Coronary artery (tissue), 2 donors: ENCODE measurements at places on chromosomes 2 and 18.

DNA sequence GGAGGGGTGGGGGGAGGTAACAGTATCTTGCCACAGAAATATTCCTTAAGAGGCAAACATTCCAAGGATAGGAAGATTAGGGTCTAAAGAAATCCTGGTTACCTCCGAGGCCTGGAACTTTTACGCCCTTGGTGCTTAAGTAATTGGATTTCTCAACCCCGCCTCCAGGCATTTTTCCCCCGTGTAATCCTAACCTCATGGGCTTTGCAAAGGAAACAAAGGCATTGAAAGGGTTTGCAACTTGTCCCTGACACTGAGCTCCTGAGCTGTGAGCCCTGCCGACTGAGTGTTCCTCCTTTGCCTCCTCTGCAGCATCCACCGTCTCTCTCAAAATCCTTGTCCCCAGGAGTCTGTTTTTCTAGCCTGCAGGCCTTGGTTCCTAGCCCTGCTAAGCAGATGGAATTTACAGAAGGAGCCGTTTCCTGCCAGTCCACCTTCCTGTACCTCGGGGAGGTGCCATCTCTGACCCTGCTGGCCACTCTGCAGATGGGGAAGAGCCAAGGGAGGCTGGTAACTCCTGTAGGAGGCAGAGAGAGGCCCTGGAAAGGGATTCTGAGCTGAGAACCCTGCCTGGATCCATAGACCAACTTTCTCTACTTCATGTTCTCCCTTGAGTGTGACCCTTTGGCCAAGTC lies 24.2 kb downstream of the TET3 start:
- peak; percentile 45 for DNase-seq

GRCh38 chr18:13672657-13673056 lies 53.7 kb downstream of the FAM210A start:
- no peak for DNase-seq

GRCh38 chr2:120912101-120912985 lies 176.7 kb downstream of the GLI2 start:
- DNase-seq = peak; percentile 84

- DNase-seq = no peak
Measured at GRCh38 chr2:235324324-235324723, 169.5 kb upstream of the AGAP1 start.

GRCh38 chr18:33875029-33875565 lies 297.1 kb downstream of the ASXL3 start:
- no peak for DNase-seq

DNA sequence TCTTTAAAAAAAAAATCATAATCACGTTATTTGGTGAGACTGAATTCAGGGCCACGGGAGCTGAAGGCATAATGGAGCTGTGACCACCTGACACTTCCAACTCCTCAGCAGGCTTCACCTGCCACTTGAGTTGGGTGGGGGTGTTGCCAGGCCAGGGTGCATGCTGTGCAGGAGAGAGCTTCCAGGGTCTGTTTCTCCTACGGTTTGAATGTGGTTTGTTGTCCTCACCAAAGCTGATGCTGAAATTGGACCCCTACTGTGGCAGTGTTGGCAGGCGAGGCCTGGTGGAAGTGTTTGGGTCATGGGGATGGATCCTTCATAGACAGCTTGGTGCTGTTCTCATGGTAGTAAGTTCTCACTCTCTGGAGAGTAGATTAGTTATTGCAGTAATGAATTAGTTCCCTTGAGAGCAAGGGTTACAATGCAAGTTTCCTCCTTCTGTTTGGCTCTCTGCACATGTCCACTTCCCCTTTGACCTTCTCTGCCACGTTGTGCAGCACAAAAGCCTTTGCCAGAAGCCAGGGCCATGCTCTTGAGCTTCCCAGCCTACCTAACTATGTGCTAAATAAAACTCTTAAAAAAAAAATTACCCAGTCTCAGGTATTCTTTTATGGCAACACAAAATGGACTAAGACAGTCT lies 38.3 kb upstream of the ANKRD44 start:
- no peak for DNase-seq

GRCh38 chr18:78804206-78805030 lies 175.2 kb upstream of the SALL3 start:
- no peak for DNase-seq

GRCh38 chr2:127187831-127188230 lies 32.3 kb downstream of the CYP27C1 start:
- DNase-seq = peak; percentile 45

DNA sequence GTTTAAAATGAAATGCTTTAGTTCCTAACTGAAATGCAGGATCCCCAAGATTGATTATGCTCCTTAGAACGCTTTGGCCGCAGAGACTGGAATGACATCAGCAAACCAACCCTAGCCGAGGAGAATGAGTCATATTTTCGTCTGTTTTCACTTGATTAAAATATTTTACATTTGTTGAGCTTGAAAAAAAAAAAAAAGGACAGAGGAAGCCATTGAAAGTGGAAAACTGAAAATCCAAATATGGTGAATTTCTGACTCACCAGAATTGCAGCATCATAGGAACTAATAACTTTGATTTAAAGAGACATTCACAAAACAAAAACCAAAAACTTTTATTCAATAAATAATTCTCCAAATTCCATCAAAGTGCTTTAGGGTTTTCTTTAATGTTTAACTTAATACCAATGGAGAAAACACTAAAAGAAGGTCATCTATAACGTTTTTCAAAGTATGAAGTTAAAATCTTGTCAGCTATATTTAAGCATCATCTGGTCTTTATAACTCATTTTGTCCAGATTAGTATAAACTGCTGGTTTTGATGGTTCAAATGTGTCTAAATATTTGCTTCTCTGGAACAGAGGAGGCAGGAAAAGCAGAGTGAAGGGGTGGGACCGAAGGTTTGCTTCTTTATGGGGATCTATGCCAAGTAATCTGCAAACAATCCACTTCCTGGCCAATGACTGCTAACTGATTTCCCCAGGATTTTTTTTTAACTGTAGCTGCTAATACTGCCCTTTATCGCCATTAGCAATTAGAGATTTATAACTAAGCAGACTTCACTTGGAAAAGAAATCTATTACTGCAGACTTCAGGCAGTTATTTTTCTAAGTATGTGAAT lies 30.9 kb upstream of the COL5A2 start:
- DNase-seq = peak; percentile 76

DNA sequence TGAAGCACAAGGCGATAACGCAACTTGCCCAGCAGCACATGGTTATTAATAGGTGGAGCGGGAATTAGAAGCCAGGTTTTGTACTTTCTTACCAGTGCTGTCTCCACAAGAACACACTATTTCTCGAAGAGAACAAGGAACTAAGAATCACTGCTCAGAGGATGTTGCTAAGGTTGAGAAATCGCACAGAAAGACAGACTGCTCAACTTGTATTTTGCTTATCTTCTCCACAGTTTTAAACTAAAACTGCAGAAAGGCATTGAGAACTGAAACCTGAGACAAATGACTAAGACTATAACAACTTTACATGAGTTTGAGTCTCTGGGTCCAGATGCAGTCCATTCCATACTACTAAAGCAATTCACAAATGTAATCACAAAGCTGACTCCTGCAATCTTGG lies 6.2 kb downstream of the PRKD3 start:
- no peak for DNase-seq

GRCh38 chr18:42536442-42536841 lies 579.0 kb downstream of the RIT2 start:
- DNase-seq = no peak

DNA sequence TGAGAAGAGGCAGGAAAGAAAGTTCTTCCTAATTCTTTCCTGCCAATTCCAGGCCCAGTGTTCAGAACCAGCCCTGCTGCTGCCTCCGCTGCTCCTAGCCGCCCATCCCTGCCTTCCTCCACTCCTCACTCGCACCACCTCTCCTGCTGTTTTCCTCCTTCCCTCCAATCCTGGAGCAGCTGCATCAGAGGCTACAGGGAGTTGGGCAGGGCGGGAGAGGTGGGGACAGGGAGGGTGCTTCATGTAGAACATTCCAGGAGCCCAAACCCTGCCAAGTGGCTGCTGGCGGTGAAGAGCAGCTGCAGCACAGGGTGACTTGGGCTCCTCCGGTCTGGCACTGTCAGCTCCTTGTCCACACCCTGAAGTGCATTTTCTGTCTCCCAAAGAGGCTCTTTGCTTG lies 176.3 kb downstream of the TNS1 start:
- peak; percentile 90 for DNase-seq

- no peak for DNase-seq
Measured at GRCh38 chr2:160381425-160381951, 112.1 kb downstream of the RBMS1 start.

- DNase-seq = no peak
Measured at GRCh38 chr2:694174-694573, 17.0 kb upstream of the TMEM18 start.

GRCh38 chr2:45448217-45448616 lies 162.8 kb downstream of the SRBD1 start:
- DNase-seq = no peak

DNA sequence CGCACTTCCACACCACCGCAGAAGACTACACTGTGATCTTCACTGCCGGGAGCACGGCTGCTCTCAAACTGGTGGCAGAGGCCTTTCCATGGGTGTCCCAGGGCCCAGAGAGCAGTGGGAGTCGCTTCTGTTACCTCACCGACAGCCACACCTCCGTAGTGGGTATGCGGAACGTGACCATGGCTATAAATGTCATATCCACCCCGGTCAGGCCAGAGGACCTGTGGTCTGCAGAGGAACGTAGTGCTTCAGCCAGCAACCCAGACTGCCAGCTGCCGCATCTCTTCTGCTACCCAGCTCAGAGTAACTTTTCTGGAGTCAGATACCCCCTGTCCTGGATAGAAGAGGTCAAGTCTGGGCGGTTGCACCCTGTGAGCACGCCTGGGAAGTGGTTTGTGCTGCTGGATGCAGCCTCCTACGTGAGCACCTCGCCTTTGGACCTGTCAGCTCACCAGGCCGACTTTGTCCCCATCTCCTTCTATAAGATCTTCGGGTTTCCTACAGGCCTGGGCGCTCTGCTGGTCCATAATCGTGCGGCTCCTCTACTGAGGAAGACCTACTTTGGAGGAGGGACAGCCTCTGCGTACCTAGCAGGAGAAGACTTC lies 12.5 kb downstream of the MOCOS start:
- no peak for DNase-seq

DNA sequence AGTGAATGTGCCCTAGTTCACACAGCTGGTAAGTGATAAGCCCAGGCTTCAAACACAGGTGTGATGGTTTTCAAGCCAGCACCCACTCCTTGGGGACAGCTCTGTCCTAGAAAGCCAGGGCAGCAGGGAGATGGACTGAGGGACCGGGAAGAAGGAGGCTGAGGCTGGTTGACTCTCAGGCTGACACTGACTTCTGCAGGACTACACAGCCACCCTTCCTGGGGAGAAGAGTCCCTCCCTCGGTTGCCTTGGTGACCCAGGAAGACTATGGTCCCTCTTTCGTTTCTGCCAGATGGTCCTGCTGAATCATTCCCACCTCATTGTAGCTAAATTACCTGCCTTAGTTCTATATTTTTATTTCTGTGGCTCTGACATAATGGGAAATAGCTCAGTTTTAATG lies 11.3 kb upstream of the FSHR start:
- DNase-seq = no peak

GRCh38 chr18:58640428-58640805 lies 11.5 kb upstream of the ALPK2 start:
- no peak for DNase-seq

DNA sequence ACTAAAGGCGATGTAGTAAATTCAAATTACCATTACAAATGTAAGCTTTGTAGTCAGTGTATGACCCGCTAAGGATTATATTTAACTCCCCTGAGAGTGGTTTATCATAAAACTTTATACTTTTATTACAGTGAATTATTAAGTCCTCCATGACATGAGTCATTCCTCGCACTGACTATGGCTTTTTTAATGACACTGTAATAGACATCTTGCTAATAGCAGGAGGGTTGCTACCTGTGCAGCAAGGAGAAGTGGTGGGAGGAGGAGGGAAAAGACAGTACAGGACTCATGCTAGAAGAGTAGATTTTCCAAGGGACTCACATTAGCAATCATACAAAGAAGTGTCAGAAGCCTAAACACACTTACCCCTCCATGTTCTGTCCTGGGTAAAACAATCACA lies 556.1 kb downstream of the BCL11A start:
- no peak for DNase-seq

DNA sequence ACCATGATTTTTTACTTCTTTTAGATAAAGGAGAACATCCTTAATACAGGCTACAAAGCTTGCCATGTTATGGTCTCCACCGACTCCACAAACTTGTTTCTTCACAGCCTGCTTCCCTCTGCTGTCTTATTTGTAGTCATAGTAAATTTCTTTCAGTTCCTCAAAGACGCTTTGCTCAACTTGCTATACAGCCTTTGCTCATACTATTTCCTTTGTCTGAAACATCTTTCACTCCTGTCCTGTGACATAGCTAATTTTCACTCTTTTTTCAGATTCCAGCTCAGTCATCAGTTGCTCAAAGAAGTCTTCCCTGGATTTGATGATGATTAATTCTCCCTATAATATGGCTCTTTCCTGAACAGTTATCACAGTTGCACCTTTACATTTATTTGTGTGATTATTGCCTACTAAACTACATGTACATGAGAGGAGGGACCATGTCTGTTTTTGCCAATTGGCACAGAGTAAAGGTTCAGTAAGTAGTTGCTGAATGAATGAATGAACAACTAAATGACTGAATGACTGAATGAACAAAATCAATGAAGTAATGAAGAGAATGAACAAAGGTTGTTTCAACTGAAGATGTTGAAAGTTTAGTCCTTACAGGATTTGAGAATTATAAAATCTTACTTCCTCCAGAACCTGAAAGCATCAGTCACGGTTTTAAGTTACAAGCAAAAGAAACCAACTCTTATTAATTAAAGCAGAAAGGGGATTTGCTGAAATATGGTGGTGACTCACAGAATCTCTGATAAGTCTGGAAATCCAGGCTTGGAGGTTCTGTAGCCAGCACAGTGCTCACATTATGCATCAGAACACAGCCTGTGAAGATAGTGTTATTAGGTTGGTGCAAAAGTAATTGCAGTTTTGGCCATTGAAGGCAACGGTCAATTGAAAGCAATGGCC lies 186.4 kb upstream of the FAM98A start:
- no peak for DNase-seq

- no peak for DNase-seq
Measured at GRCh38 chr2:11224887-11225286, 69.6 kb downstream of the SLC66A3 start.

- no peak for DNase-seq
Measured at GRCh38 chr18:22640281-22640842, 222.6 kb upstream of the CTAGE1 start.

GRCh38 chr2:129827311-129828090 lies 152.0 kb upstream of the RAB6C start:
- no peak for DNase-seq

GRCh38 chr2:30149513-30149912 lies 2.7 kb downstream of the YPEL5 start:
- no peak for DNase-seq

GRCh38 chr2:100320547-100321178 lies 1.6 kb downstream of the LONRF2 start:
- DNase-seq = no peak

GRCh38 chr18:7490104-7490503 lies 77.0 kb upstream of the PTPRM start:
- DNase-seq = no peak

GRCh38 chr2:211868996-211869533 lies 669.5 kb downstream of the ERBB4 start:
- no peak for DNase-seq

- DNase-seq = no peak
Measured at GRCh38 chr2:50546790-50547189, 485.1 kb downstream of the NRXN1 start.
